ENCODE measurements at places on chromosomes 12 and 14.

DNA sequence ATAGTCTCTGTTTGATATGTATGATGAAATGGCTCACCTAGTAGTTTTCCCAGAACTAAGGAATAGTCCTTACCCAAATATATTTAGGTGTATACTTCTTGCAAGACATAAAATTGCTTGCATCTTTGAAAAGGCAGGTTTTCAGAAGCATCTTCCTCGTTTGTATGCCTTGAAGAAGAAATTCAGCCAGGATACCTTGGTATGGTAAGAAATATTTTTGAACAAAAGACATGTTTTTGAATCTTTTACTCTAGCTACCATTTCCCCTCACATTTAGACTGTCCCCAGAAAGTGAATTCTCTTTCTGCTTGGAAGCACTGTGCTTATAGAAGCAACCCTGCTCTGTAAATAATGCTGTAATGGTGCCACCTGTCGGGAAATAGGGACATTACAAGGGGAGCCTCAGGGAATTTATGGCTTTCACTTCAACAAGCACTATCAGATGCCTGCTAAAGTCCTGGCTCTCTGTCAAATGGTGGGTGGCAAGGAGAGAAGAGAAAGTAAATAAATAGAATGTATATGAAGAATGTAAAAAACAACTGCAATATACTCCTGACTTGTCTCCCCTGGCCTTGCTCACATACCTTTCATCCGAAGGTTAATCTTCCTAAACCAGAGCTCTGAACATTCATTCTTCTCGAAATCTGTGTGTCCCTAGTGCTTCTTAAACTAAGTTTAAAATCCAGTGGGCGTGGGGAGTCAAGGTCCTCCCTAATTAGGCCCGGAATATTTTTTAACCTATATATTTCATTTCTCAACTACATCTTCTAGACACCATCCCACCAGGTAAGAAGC lies 6.1 kb downstream of the CCDC184 start:
- peak; percentile 81 for DNase-seq

- DNase-seq: no peak
These were observed 4.9 kb downstream of the HRK start for GRCh38 chr12:116876151-116876869.

- DNase-seq: no peak
These were observed 119.2 kb upstream of the NCOR2 start for GRCh38 chr12:124686370-124687173.

GRCh38 chr14:60812987-60813386 lies 78.4 kb downstream of the MNAT1 start:
- no peak for DNase-seq

GRCh38 chr14:100246809-100247428 lies 8.0 kb downstream of the YY1 start:
- peak; percentile 65 for DNase-seq

- DNase-seq: peak; percentile 60
These were observed 127.7 kb downstream of the SNAPC1 start for GRCh38 chr14:61889914-61890351.

GRCh38 chr14:50036211-50036610 lies 80.2 kb downstream of the VCPKMT start:
- DNase-seq: no peak

DNA sequence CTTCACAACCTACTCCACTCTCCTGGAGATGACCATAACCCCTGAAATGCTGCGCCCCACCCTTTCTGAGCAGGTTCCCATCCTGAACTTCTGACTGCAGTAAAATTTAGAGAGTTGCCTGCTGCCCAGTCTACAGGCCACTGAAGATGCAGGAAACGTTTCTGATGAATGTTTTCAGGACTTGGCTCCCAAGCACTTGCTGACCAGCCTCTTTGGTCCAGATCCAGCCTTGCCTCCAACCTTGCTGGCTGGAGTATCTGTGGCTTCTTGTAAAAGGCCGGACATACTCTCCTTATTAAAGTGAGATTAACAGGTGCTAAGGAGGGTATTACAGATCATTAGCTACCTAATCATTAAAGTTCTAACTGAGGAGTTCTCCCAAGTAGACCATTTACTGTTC lies 70.3 kb upstream of the STXBP6 start:
- no peak for DNase-seq
